Activated CD4-positive, alpha-beta T cell treated with anti-CD3 and anti-CD28 coated beads for 48 hours (primary cell): ENCODE measurements at places on chromosomes 5 and 9.
A peak's percentile ranks its signal among the peaks of the same experiment; 100 is the strongest.

GRCh38 chr5:168827636-168828035 is 248.5 kb upstream of the PANK3 start:
- DNase-seq = no peak

GRCh38 chr9:99005651-99006050 is 61.9 kb downstream of the COL15A1 start:
- DNase-seq = no peak

DNA sequence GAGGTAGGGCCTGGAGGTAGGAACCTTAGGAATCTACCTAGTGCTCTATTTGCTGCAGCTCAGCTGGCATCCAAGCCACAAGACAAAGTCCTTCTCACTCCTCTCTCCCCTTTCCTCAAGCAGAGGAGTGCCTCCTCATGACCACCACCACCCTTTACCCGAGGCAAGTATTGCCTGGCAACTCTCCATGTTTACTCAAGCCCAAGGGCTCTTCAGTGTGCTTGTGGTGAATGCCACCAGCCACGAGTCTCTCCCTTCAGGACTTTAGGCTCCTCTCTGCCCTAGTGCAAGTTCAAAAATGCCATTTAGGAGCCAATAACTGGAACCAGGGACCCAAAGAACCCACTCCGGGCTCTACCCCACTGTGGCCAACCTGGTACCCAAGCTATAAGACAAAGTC is 514.5 kb upstream of the RGMB start:
- no peak for DNase-seq

- no peak for DNase-seq
These were observed 3.2 kb upstream of the PRR7 start for GRCh38 chr5:177443144-177443983.

GRCh38 chr9:20309124-20309523 is 313.2 kb downstream of the MLLT3 start:
- no peak for DNase-seq

DNA sequence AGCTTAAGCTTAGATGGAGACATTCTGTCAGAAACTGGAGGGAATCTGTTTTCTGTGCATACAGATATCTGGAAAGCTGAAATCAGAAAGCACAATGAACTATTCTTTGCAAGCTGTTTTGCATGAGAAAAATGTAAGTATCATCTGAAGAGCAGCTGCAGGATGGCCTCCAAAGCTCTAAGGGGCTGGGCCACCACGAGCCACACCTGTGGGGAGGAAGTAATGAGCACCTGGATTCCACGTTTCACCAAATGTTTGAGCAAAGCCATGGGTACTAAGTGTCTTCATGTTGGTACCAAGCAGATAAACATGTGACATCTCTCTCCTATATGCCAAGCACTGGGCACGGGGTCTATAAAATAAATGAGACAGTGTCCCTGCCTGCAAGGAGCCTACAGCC is 199.3 kb downstream of the TTLL11 start:
- DNase-seq = no peak

DNA sequence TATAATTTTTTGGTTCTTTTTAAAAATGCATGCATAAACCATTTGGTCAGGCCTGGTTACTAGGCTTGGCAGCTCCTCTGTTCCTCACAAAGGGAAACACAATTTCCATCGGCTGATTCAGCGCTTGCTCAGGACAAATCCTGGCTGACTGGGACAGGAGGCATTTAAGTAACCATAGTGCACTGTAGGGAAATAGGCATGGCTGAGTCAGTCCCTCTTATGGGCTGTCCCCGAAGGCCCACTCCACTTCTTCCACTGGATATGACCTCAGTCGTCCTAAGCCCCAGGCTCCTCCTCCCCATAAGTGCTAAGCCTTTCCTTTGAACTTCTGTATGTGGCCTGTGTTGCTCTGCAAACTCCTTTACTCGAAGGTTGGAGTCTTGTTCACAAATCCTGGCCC is 71.2 kb upstream of the GLIS3 start:
- DNase-seq = no peak

GRCh38 chr9:34242830-34243229 is 64.0 kb downstream of the UBAP1 start:
- DNase-seq = no peak

DNA sequence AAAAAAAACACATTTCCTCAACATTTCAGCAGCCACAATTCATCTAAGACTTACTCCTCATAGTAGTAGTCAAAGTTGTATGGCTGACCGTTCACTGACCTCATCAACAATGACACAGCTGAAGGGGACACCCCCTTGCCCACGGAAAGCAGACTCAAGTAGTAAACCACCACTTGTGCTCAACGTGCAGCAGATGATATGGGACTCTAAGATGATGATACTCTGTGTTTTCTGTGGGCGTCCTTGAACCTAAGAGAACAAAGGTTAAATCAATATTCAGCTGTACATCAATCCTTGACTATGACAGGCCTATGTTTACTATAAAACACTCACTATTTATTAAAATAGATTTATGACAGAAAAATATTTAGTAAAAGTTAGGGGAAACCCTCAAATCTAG is 71.6 kb downstream of the SETX start:
- DNase-seq = peak; percentile 41

DNA sequence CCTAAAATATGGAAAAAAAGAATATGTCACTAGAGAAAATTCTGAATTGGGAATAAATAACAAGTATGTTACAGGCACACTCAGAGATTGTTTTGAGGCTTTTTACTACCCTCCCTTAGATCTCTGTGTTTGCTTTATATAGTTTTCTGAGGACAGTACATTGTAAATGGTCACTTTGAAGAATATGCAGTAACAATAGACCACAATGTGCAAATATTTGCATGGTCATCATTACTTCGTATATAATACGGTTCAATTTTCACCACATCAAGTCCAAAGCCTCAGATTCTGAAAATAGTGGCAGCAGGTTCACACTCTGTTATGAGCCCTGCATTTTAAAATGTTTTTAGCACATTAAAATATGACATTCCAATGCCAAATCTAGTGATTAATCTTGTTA is 238.6 kb downstream of the ADAMTS6 start:
- DNase-seq = no peak

DNA sequence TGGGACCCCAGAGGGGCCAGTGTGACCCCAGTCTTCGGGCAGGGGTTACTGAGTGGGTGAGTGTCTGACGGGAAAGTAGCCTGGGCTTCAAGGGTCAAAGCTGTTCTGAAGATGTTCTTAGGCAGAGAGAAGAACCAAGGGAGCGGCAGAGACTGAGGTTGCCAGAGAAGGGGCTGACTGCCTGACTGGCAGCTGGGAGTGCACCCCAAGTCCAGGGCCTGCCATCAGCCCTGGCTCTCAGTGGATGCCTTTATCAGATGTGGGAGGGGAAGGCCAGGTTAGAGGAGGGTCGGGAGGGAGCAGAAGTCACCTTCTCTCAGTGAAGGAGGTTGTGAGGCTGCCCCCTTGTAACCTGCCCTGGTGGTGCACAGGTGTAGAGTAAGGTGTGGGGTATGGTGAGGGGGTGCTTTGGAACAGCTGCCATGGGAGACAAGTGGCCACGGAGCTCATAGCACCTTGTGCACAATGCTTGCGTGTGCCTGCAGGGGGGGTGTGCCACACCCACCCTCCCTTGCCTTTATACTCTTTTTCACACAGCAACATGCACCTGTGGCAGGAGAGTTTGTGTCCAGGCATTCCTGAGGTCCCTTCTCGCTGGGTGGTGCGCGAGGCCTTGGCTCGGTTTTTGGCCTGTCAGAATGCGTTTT is 18.9 kb downstream of the RALGPS1 start:
- DNase-seq = no peak

GRCh38 chr9:2346277-2346913 is 275.2 kb upstream of the VLDLR start:
- DNase-seq = no peak

GRCh38 chr9:130698514-130698913 is 4.9 kb downstream of the EXOSC2 start:
- DNase-seq = no peak

DNA sequence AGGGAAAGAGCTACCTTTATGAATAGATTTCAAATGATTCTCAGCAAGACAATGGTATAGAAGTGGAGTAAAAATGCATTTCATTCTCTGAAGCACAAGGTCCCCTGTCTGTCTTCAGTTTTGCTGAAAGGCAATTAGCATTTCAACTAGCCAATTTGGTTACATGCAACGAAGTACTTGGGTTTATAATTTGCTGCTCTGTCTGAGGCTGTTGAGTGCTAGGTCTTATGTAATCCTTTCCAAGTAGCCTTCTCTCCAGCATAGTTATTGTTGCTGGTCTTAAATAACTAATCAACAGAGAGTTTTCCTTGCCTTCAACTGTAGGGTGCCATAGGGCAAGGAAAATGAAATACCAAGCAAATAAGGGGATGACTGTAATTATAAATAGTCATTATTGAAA is 4.5 kb downstream of the ADGRV1 start:
- DNase-seq = no peak

GRCh38 chr5:144377207-144377606 is 206.5 kb downstream of the KCTD16 start:
- DNase-seq = no peak

DNA sequence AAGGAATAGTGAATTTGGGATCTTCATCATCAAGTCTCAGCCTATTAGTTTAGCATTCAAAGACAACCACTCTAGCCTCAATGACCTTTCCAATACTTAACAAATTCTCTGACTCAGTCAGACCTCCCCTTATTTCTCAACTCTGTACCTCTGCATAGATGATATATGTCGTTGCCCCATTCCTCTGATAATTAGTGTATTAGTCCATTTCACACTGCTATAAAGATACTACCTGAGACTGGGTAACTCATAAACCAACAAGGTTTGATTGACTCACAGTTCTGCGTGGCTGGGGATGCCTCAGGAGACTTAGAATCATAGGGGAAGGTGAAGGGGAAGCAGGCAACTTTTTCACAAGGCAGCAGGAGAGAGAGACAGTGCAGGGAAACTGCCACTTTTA is 8.9 kb downstream of the MRPL22 start:
- no peak for DNase-seq

DNA sequence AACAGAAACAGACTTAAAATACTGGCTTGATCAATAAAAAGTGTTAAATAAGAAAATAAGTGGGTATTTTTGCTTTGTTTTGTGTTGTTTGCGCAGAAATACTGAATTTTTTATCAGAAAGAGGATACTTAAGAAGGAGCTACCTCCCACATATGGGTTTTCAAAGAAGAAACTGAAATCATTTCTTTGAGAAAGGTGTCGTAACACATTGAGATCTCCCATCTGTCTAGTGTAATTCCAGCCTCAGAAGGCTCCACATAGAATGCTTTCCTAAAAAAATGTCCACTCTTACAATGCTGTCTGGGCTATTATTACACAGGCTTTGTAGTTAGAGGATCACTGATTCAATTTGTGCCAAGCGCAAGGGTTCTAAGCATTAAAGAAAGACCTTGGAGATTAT is 226.2 kb downstream of the EPB41L4A start:
- DNase-seq = no peak

DNA sequence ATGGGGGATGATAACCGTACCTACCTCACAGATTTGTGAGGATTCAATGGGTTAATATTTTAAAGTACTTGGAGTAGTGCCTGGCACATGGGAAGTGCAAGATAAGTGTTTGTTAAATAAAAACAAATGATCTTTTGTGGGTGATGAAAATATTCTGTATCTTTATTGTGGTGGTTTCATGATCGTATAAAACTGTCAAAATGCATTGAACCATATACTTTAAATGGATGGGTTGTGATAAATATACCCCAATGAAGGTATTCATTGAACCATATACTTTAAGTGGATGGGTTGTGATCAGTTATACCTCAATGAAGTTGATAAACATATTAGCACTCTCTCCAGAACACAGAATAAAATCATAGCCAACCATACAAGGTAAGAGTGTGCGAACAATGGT is 234.5 kb downstream of the CRB2 start:
- no peak for DNase-seq

- DNase-seq = no peak
These were observed 8.4 kb upstream of the SLC9A3 start for GRCh38 chr5:532521-533242.

GRCh38 chr9:132023419-132024180 is 56.1 kb downstream of the MED27 start:
- DNase-seq = no peak

DNA sequence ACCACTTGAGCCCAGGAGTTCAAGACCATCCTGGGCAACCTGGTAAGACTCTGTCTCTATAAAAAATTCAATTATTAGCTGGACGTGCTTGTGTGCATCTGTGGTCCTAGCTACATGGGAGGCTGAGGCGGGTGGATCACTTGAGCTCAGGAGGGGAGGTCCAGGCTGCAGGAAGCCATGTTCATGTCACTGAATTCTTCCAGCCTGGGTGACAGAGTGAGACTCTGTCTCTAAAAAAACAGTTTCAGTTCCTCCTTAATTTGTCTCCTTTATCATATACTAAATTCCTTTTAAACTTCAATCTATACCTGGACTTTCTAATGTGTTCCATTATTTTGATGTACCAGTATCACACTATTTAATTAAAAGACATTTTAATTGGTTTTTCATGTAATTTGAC is 422.2 kb upstream of the TLE4 start:
- no peak for DNase-seq

- DNase-seq = peak; percentile 19
These were observed 50.3 kb downstream of the GNAQ start for GRCh38 chr9:77981332-77981731.

DNA sequence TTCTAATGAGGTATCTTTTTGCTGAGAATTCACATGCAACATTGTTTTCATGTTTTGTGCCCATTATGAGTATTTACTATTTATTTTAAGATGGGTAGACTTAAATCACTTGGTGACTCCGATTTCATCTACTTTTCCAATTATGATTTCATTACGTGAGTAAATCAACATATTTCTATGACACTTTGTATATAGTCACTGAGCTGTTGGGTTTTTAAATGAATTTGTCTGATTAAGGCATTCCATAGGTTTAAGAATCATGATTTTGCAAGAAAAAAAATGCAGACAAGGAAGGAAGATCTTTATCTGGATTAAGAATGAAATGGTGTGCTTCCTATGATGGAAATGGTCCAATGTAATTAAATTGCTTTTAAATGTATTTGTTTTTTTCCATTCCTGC is 661.9 kb downstream of the ANXA1 start:
- no peak for DNase-seq

DNA sequence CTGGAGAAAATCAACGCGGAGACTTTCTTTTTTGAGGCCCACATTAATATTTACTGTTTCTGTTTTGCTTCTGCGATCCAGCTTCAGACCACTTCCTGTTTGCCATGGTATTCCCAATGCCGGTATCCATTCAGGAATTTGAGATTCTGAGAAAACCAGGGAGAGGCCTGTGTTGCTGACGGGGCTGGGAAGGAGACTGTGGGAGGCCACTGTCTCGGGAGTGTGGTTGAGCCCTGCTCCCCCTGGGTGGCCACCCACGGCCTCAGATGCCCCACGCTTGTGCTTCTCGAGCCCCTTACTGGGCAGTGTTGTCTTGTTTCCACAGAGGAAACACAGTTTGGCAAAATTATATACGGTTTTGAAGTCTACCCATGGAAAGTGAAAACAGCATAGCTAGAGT is 403.6 kb upstream of the IRX2 start:
- DNase-seq = no peak
